ENCODE measurements at places on chromosomes 1 and 21.

DNA sequence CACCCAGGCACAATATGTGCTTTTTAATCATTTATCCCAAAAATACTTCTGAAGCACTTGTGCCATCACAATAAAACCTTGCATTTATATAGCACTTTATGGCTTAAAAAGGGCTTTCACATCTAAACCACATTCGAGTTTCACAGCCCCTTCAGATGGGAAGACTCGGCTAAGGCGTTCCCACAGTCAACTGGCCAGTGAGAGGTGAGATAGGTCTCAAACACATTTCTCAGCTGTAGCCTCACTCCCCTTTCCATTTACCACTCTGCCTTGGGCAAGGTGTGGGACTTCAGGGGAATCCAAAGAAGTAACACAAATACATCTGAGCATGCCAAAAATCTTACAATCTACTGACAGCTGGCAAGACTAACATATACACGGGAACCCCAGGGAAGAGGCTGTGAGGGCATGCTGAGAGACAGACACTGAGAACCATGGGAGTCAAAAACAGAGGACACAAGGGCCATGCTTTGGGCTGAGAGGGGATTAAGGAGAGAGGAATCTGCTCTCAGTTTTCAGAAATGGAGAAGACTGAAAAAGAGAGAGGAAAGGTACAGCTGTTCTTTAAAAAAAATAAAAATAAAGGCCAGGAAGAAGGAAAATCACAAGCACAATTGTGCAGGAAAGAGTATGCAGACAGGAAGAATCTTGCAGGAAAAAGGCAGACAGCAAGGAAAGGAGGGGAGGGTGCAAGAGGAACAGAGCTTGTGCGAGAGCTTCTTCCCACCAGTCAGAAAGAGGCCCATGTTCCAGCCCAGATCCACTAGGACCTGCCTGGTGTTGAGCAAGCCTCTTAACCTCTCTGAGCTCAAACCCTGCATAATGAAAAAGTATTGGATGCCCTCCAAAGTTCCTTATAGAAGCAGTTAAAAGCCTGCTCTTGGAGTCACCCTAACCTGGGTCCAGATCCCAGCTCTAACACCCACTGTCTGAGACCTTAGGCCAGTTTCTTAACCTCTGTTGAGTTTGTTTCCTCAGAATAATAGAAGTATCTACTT, 73.5 kb downstream of the JAK1 start:
- no peak for DNase-seq

DNA sequence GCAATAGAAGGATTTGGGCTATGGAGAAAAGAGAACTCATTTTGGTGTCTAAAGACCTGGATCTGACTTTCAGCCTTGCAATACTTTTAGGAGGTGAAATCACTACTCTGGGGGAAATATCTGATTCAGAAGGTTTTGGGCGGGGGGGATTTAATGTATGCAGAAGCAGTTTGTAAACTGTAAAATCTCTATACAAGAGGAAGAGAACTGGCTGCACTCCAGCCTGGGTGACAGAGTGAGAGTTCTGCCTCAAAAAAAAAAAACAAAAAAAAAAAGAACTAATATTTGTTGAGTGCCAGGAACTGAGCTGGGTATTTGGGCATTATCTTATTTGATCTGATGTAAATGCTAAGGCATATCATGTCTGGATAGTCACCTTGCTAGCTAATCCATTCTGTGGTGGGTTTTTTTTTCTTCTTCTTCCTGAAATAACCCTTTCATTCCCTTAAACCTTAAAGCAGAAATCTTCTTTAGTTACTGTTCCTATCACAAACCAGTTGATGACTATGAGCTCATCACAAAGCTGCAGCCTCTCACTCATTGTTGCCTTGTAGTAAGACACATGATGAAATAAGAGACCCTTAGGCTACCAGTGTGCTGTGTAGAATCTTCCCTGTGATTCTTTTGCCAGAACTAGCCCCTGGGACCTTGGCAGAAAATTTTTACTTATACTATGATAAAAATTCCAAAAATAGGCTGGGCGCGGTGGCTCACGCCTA, 35.6 kb upstream of the SLC16A1 start:
- no peak for DNase-seq

GRCh38 chr1:239361403-239361802, 25.0 kb upstream of the CHRM3 start:
- DNase-seq, result no peak

- no peak for DNase-seq
Measured at GRCh38 chr1:32338637-32339145, 2.7 kb upstream of the MARCKSL1 start.

DNA sequence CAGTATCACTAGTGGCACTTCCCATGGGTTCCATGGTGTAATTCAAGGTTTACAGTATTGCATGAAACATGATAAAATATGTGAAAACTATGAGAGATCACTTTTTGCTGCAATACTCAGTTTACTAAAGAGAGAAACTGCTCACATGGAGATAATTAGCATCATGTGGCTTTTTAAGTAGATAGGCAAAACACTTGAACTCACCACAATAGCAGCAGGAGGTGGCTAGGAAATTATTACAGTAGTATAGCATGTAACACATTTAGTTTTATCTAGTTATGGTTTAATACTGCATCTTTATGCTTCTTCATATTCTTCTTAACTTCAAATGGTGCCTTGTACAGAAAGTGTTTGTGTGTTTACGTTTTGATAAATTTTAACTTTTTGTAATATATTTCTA, 698.5 kb upstream of the BRINP3 start:
- no peak for DNase-seq

DNA sequence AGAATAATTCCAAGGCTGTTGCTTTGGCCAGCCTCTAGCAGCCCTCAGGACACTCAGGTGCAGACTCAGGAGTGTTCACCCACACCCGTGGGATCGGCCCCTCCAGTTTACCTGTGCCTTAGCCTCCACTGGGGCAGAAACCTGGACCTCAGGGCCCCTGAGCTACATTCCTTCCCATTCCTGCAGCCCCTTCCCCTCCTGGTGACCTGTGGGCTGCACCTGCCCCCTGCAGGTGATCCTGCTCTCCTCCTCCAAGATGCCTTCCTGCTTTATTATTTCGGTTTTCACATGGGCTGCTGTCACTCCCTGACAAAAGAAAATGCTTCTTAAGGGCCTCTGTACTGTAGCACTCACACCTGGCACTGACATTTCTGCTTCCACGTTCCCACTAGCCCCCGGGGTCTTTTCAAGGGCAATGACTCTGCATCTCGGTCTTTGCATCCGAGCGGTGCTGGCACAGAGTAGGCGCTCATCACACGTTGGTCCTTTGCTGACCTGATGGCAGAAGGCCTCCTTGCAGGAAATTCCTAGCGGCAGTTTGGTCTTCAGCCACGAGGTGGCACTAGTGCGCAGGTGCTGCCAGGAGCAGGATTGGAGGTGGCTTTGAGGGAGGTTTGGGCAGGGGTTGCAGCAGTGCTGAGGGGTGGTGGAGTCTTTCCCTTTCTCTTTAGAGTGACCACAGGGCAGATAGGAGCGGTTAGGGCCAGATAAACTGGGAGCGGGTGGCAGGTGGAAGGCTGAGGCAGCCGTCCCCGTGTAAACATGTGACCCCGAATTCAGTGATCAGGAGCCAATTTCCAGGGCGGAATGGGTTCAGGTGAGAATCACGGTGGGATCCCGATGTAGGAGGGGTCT, 25.3 kb upstream of the ETV3 start:
- peak; percentile 65 for DNase-seq

- DNase-seq, result no peak
Measured at GRCh38 chr1:204112876-204113730, 38.7 kb downstream of the ETNK2 start.
